ENCODE measurements at places on chromosomes 5 and 9. TPM values are rescaled to one million over a fixed set of nuclear protein-coding genes. Genes with fewer than 3 reads are reported as not detected.

DNA sequence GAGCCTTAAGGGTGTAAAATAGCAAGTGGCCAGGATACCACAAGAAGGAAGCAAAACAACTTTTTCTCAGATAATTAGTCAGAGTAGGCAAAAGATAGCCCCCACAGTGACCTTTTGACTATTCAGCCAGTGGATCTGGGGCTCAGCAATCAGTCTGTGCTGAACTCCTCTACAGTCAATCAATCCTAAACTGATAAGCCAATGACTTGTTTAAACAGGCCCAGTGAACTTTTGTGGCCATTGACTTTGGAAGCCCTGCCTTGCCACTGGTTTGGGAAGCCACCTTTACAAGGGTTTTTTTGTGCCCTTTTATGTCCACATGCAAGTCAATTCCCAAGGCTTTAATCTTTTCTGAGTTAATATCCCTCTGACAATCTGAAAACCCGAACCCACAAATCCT is 1565.0 kb upstream of the WWC1 start:
- DNase-seq = no peak

- DNase-seq = no peak
These were observed 99.7 kb downstream of the PLCXD3 start for GRCh38 chr5:41410737-41411136.

- DNase-seq = no peak
These were observed 338.0 kb downstream of the NSG2 start for GRCh38 chr5:174383210-174384167.

The EGFL7 gene
- 94.0 TPM for total RNA-seq

DNA sequence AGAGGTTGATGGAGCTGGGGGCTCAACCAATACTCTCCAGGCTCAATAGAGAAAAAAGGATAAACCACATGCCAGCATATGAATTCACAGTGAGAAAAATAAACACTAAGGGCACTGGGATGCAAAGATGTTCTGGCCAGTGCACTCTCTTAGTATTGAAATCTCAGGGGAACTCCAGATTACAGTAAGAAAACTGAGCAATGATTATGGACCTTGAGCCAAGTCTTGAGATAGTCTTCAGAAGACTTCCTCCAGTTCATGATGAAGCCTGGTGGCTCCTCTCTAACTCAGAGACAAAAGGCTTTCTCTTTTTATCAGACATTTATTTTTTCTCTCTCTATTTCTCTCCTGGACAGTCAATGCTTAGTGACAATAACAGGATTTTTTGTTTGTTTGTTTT is 139.8 kb upstream of the SPEF2 start:
- no peak for DNase-seq

GRCh38 chr5:149278451-149279210 is 7.0 kb downstream of the AFAP1L1 start:
- DNase-seq = no peak

All from heart left ventricle (tissue), 16 donors.